ENCODE measurements at places on chromosomes 6 and 20.

DNA sequence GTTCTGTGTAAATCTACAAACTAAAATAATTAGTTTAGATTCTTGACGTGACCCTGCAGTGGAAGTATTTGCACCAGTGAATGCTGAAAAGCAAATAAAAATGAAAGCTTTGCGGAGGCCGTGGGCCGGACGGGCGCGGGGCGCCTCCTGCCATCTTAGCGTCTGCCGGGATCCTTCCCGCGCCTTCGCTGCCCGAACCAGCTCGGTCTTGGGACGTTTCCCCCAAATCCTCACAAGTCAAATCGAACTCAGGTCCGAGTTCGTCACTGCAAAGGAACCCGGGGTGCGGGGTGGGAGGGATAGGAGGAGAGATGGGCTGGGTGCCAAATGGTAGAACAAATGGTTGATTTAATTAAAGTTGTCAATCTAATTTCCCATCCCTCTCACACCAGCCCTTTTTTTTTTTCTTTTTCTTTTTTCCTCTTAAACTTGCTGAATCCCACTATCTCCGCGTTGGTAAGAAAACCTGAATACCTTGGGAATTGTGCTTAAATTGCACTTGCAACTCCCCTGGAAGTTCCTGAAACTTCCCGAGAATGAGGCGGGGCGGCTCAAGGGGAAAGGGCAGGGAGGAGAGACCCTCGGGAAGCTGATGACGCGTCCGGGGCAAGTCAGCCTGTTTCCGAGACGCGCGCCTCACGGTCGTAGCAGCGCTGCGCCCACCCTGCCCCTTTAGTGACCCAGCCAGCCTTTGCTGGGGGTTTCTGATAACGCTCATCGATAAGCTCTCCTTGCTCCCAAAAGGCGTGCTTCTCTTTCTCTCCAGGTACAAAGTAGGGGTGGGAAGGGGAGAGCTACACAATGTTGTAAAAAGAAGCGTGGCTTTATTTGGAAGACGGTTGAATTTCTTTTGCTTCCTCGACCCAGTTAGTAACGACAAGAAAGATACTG is 1.8 kb downstream of the GJA1 start:
- peak; percentile 68 for DNase-seq

DNA sequence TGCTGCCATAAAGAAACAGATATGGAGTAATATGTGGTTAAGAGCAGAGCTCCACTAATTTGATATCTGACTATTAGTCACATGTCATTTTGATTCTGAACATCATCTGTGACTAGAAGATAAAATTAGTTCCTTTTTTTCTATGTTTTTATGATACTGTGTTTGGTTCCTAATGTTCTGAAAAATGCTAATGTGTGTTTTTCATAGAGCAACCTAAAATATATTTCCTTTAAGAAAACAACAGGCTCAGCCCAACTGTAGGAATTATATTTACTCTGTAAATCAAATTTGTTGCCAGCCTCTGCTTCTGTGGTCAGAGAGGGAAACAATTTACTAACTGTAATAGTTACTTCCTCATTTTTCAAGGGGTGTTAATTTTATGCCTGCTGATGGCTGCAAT is 33.3 kb upstream of the TXLNB start:
- no peak for DNase-seq

DNA sequence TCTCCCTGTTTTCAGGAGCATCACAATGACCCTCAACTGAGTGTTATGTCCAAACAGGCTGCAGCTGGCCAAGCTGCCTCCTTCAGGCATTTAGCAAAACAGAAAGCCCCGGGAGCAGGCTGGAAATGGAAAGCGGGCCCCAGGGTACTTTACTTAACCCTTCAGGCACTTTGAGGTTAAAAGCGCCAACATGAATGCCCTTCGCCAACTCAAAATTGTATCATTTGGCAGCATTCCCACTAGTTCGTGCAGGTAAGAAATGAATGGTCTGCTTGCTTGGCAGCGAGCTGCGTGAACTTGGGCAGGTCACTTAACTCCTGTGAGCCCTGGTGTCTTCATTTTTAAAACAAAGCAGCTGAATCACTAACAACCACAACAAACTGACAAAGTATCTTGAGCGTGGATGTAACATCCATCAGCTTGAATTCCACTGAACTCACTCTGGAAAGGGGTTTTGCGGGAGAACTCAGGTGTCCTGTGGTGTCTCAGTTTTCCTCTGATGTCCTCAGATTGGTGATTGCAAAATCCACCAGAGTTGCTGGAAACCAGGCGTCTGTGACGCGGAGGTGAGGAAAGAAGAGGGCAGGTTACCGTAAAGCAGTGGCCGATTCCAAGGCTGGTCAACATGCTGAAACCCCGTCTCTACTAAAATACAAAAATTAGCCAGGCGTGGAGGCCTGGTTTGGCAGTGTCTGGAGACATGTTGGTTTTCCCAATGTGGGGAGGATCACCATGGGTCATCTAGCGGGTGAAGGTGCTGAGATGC is 118.8 kb upstream of the ZNF217 start:
- DNase-seq: no peak

DNA sequence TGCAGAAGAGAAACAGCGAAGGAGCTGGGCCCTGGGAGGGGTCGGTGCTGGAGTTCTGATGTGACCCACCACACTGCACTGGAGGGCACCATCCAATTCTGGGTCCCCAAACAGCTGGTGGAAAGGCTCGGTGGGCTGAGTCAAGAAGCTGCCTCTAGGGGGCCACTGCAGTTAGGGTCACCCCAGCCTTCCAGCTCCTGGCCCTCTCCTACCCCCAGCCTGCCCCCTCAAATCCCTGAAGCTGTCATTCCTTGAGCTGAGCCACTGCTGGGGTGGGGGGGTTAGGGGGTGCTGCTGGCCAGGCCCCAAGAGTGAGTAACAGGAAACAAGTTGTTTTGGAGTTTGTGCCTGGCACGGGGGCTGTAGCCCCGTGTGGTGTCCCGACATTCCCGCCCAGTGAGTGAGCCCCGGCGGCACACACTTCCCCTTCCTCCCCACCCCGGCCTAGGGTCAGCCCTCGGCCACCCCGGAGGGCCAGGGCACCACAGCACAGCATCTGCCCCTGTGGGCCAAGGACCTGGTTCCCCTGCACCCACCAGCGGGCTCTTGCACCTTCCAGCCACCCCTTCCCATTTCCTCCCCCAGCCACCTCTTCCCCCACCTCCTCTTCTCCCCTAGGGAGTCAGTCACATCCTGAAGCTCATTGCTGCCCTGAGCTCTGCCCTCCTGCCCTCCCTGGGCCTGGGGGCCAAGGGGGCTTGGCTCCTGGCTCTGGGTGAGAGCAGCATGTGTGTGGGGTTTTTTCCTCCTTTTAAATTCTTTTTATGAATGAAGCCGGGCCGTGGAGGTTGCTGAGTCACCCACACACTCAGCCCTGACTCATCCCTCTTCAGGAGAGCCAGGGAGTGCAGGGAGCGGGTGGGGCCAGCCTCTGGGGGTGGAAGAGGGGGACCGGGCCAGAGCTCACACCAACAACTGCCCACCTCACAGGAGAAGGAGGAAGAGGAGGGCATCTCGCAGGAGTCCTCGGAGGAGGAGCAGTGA is 4.6 kb downstream of the SMIM29 start:
- peak; percentile 95 for DNase-seq

- peak; percentile 25 for DNase-seq
These were observed 26.6 kb upstream of the TULP4 start for GRCh38 chr6:158285656-158286021.

GRCh38 chr20:49751397-49751736 is 37.7 kb upstream of the B4GALT5 start:
- DNase-seq: no peak

- DNase-seq: no peak
These were observed 36.2 kb downstream of the EYA4 start for GRCh38 chr6:133277228-133277899.

DNA sequence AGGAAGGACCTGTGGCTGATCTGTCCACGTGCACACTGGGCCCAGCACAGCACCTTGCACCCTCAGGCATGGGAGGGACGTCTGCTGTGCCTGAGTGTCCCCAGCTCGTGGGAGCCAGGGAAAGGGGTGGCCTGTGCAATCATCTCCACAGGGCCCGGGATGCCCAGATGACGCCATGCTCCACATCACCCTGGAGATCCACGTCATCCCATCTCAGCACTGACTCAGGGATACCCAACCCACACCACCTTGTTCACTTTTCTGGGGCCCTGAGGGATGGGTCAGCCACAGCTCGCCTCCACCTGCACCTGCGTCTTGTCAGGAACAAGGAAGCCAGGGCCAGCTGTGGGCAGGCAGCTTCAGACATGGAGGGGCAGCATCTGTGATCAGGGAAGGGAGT is 48.2 kb downstream of the RAB44 start:
- DNase-seq: no peak

DNA sequence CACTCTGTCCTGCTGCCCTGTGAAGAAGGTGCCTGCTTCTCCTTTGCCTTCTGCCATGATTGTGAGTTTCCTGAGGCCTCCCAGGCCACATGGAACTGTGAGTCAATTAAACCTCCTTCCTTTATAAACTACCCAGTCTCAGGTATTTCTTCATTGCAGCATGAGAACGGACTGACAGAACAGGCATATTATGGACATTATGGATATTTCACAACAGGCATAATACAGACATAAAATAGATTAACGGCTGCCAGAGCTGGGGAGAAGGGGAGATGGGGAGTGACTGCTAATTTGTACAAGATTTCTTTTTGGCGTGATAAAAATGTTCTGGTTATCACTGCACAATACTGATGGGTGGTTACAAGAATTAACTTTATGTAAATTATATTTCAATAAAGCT is 29.4 kb downstream of the TRPC4AP start:
- no peak for DNase-seq

- no peak for DNase-seq
These were observed 220.9 kb upstream of the MYLIP start for GRCh38 chr6:15907914-15908518.

DNA sequence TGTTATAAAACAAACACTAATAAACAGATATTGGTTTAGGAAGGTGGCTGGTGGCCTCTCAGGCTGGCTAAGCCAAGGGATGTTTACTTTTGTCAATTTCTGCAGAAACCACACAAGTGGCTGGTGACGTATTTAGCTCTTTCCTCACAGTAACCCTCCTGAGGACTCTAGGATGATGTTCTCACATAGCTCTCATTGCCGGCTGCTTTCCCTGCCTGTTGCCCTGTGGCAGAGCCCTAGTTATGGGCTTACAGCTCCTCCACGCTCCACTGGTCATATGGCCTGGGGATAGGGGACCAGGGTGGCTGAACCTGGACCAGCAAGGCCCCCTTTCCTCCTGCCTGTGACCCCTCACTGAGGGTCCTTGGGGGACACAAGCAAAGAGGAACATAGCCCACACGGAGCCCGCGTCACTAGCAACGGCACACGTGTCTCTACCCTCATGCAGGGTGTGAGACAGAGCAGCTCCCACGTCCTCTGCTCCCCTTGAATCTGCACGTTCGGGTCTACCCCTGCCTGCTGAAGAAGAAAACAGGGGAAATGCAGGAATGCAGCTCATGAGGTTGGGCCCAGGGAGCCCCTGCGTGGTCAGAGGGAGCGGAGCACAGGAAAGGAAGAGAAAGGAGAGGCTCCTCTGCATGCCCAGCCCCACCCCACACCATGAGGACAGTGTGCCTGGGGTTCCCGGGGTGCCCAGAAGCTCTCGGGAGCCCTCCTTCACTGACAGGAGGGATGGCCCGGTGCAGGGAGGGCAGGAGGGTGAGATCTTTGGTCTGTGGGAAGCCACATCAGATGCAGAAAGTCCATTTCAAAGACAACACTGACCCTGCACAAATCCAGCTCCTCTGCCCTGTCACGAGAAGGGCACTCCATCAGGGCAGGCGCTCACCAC is 13.9 kb downstream of the RAMACL start:
- peak; percentile 76 for DNase-seq

DNA sequence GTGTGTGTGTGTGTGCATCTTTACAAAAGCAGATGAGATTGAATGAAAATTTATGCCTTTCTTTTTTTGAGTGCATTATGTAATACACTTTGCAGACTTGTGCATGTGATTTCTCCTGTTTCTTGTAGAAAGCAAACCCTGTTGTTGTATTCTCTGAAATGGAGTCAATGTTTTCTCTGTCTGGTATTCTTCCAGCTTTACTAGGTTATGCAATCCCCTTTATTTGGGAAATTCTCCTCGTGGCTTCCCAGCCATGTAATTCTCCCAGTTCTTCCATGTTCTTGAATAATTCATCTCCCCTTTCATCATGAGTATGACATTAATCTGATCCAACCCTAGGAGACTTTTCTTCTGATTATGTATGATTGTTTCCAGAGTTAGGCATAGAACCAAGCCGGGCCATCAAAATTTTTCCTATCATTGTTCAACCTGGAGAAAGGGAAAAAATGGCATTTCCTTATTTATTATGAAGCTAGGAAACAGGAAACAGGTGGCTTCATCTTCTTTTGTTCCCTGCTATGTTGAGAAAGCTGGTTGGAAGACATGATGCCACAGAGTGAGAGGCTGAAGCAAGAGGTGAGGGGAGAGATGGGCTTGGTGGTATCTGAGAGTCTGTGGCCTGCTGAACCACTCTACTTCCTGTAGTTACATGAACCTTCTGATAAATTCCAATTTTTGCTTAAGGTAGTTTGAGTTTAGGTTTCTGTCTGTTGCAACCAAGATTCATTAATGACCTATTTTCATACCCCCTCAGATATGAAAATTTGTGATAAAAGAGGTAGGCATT is 68.8 kb downstream of the PRL start:
- DNase-seq: no peak

GRCh38 chr6:4592026-4592425 is 184.2 kb upstream of the CDYL start:
- no peak for DNase-seq

GRCh38 chr6:23181356-23182110 is 612.2 kb downstream of the HDGFL1 start:
- no peak for DNase-seq

- DNase-seq: no peak
These were observed 219.0 kb downstream of the CDC5L start for GRCh38 chr6:44606504-44606903.

DNA sequence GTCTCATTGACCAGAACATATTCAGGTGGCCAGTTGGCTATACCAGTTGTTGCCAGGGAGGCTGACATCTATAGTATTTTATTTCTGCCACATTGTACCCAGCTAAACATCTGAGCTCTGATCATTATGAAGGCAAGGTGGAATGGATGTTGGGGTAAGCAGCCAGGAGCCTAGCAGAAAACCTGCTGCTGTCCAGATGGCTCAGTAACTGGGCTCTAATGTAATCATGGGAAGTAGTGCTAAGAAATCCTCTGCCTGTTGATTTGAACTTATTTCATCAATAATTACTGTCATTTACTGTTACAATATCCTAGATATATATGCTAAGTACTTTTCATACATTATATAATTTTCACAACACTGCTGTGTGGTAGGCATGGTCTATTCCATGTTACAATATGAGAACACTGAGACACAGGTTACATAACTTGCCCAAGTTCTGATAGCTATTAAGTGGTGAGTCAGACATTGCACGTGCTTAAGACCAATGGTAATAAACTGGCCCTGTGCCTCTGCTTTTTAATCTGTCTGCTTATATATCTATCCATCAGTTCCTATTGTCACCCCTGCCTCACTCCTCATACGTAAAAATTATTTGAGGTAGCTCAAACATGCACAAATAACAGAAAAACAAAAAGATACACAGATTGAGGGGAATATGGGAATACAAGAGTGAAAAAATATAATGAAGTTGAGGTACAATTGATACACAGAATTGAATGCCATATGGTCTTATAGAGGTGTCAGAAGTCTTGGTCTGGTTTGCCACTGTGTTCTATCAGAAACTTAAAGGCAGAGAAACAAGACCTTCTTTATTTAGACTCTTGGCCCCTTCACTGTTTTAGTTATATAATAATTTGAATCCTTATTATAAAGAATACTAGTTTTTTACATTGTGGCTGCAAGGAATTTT is 25.2 kb downstream of the TBPL1 start:
- peak; percentile 54 for DNase-seq

Data from fibroblast of skin of back (primary cell).